ENCODE measurements at places on chromosomes 11 and 22.

DNA sequence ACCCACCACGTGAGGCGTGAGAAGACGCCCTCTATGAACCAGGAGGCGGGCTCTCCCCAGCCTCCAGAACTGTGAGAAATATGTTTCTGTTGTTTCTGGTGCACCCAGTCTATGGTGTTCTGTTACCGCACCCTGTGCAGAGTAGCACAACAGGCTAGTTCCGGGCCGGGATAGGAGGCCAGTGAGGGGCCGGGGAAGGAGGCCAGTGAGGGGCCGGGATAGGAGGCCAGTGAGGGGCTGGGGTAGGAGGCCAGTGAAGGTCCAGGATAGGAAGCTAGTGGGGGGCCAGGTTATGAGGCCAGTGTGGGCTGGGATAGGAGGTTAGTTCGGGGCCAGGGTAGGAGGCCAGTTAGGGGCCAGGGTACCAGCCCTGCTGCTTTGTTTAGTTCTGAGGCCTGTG is 204.6 kb downstream of the BARX2 start:
- DNase-seq, result no peak

GRCh38 chr11:126596474-126596873 is 241.0 kb downstream of the ST3GAL4 start:
- DNase-seq, result no peak

DNA sequence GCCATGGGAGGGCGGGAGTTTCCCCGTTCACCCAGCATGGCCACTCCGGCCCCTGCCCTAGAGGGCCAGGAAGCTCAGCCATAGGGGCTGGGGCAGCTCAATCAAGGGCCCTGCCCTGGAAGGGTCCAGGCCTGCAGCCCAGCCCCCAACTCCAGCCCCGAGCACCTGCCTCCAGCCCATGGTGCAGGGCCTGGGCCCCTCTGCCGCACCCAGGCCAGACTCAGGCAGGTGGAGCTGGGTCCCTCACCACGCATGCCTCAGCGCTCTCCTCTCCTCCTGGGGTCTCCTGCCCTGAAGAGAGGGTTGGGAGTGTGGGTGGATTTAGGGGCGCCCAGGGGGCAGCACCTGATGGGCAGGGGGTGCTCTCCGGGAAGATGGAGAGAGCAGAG is 13.1 kb downstream of the MLC1 start:
- DNase-seq, result no peak

DNA sequence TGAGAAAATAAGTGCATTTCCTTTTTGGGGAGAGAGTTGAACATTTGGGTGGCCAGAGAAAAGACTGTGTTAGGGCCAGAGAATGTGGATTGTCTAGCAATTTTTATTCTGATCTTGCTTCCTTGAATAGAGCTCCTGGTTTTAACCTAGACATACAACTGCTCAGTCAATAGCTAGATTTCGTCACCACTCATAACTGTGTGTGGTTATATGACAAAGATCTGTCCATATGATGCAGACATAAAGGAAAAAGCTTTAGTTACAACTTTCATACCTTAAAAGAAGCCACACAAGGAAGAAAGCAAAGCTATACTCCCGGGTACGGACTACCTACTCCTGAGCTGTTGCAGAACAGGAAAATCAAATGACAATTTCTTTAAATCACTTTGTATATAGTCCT is 37.2 kb downstream of the MS4A6A start:
- no peak for DNase-seq

DNA sequence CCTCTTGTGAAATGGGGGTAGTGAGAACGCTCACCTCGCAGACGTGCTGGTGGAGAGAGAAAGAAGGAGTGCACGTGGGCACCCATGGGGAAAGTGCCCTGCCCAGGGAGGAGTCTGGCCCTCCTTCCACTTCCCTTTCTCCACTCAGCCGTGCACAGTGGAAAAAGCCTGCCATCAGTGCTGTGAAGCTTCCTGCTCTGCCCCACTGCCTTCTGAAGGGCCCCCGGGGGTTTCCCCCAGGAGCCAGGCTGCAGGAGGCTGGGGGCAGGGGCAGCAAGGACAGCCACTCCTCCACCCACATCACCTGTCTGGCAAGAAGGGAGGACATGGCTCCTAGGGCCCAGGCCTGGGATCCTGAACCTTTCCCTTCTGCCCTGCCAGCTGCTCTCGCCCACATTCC is 7.6 kb downstream of the TP53I11 start:
- DNase-seq, result no peak

DNA sequence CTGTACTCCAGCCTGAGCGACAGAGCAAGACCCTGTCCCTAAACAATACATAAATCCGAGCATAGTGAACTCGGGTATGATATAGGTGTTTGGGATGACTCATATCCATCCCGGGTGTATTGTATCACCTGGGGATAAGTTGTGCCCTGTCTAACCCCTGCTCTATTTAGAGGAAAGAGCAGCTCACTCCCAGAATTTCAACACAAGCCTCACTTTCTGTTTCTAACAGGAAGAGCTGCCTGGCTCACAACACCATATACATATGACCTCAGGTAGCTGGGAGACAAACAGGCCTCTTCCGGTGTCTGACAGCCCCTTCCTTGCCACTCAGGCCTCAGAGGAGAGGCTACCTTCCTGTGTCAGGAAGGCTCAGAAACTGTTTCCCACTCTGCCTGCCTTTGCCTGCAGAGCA is 9.9 kb upstream of the MICALL1 start:
- DNase-seq, result no peak

- DNase-seq, result no peak
Observed at GRCh38 chr11:60966890-60967289, 4.6 kb upstream of the CD6 start.

- DNase-seq, result no peak
Observed at GRCh38 chr11:83002053-83002452, 69.6 kb downstream of the RAB30 start.

- DNase-seq, result no peak
Observed at GRCh38 chr22:44166498-44167276, 14.0 kb upstream of the PARVG start.

DNA sequence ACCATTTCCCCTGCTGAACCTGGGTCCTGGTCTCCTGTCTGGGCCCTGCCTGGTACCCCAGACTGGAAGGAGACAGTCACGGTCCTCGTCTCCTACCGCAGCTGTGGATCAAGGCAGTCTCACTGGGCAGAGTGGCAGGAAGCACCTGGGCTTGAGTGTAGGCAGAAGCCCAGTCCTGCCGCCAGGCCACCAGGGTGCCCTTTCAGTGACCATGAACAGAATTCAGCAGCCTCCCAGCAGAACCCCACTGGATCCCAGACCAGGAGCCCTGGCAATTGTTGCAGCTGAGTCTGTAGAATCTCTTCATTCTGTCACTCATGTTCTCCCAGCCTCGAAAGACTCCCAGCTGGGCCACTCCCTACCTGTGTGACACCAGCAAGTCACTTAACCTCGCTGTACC is 25.5 kb upstream of the CREB3L1 start:
- no peak for DNase-seq

- DNase-seq, result no peak
Observed at GRCh38 chr11:104858882-104859775, 39.1 kb downstream of the CASP12 start.

DNA sequence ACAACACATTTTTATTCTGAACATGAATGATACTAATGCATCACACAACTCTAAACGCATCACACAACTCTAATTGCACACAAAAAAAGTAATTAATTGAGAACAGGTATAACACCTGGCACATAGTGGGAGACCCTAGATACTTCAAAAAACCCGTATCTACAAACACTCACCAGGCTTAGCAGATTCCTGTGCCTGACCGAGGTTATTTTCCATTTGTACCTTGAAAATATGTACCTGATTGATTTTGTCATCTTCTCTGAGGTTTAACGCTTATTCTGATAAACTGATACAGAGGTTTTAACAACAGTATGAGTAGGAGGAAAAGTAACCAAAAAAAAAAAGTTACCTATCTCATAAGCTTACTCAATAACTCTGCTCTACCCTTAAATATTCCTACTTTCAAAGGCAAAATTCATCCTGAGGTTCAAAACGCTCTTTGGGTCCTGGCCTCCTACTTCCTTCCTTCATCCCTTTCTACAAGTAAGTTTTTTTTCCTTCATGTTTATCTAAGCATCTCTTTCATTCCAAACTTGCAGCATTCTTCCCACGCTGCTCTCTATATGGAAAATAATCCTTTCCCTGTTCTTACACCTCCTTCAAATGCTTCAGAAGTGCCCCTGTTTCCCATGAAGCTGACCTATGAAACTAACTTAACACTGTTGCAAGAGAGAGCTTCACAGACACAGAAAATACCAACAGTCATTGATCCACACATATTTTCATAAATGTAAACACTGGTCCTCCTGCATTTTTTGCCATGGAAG is 73.3 kb downstream of the ETS1 start:
- DNase-seq, result no peak

DNA sequence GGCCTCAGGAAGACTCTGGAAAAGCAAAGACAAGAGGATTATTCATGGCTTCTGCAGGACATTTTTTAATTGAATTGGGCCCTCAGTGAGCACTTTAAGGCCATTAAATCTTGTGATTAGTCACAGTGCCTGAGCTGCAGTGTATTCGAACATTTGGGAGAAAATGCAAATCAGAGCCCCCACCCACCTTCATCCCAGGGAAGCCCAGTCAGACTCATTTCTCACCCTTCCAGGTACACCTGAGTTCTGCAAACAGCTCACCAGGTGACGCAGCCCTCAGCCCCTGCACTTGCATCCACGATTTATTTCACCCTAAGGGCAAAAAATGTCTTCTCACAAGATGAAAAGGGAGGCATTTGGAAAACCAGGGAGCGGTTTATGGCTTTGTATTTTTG is 128.7 kb downstream of the MPPED1 start:
- no peak for DNase-seq

- DNase-seq, result no peak
Observed at GRCh38 chr22:30821863-30822215, 127.2 kb downstream of the OSBP2 start.

GRCh38 chr11:129012880-129013279 is 70.2 kb upstream of the TP53AIP1 start:
- no peak for DNase-seq

All from hematopoietic multipotent progenitor cell treated with erythropoietin and hydrocortisone succinate and interleukin-3 and kit ligand, for 17 days (in vitro differentiated cells).